Transverse colon (tissue), 4 donors: ENCODE measurements at places on chromosomes 3 and 15. TPM values are rescaled to one million over a fixed set of nuclear protein-coding genes. Genes with fewer than 3 reads are reported as not detected.

The GOLGA8H gene
- not detected for total RNA-seq

The A4GNT gene
- not detected for total RNA-seq

The WDR93 gene
- total RNA-seq: not detected

The GOLGA6B gene
- not detected for total RNA-seq

The APH1B gene
- total RNA-seq: 9.7 TPM

GRCh38 chr3:177410730-177411129, 213.4 kb upstream of the TBL1XR1 start:
- peak; percentile 26 for DNase-seq

DNA sequence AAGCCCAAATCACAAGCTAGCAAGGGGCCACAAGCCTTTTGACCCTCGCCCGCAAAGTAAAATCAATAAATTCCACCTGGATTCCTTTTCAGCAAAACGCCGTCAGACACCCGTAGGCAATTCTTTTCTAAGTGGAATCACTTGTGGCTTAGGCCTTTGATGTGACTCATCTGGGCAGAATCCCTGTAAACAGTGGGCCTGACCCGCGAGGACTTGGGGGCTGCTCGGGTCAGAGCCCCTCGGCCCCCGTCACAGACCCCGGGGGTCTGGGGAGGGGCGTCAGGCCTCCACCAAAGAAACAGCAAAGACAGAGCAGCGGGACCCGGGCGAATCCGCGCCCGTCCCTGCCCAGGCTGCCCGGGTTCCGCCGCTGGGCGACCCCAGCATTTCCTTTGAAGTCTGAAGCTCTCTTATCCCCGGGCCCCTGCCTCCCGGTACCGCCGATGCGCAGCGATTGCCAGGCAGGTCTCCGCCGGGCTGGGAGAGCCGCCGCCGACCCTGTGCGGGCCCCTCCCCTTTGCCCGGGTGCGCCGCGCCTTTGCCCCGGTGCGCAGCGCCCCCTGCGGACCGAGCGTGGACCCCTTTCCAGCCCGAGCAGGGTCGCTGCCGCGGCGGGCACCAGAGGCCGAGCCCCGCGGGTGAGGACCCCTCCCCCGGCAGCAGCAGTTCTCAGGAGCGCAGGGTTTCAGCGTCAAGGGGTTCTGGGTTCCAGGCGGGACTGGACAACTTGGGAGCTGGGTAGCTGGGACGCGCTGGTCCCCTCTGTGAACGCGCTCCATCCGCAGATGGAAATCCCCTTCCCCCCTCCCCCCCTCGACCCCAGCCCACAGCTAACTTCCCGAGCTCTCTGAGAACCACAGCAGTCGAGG, 178.3 kb downstream of the UACA start:
- no peak for DNase-seq

DNA sequence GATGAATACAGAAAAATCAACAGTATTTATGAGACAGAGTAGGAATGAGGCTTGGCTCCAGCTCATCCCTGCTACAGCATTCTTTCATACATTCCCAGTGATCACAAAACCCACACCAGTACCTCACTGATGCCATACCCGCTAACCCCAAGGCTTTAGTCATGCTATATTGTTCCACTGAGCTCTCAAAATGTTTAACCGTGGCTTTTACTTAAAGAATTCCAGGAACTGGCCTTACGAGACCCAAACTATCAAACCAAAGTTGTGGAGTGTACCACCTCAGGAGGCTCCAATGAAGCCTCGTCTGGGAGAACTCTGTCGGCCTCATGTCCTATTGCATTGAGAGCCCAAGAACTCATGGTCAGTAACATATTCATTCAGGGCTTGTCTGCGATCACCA, 278.9 kb downstream of the ULK4 start:
- DNase-seq: no peak

- DNase-seq: peak; percentile 12
These were observed 9.7 kb downstream of the ETV5 start for GRCh38 chr3:186099178-186099577.

GRCh38 chr3:23389686-23390085, 186.6 kb downstream of the UBE2E2 start:
- DNase-seq: peak; percentile 38

- no peak for DNase-seq
These were observed 27.9 kb downstream of the C3orf18 start for GRCh38 chr3:50539356-50540286.

DNA sequence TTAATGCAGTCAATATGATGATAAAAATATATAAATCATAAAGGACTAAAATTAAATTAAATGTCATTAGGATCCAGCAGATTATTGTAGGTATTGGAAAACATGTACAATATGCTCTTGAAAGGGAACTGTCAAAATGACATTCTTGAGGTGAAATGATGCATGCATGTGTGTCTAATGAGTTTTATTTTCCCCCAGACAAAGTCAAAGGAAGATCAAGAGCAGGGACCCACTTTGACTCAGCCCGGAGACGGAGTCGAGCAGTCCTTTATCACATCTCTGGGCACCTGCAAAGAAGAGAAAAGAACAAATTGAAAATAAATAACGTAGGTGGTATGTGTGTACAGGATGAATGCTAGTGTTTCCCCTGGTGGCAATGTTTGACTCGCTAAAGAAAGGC, 194.1 kb downstream of the KCNH8 start:
- DNase-seq: no peak

GRCh38 chr3:124650798-124651197, 79.5 kb upstream of the UMPS start:
- no peak for DNase-seq

DNA sequence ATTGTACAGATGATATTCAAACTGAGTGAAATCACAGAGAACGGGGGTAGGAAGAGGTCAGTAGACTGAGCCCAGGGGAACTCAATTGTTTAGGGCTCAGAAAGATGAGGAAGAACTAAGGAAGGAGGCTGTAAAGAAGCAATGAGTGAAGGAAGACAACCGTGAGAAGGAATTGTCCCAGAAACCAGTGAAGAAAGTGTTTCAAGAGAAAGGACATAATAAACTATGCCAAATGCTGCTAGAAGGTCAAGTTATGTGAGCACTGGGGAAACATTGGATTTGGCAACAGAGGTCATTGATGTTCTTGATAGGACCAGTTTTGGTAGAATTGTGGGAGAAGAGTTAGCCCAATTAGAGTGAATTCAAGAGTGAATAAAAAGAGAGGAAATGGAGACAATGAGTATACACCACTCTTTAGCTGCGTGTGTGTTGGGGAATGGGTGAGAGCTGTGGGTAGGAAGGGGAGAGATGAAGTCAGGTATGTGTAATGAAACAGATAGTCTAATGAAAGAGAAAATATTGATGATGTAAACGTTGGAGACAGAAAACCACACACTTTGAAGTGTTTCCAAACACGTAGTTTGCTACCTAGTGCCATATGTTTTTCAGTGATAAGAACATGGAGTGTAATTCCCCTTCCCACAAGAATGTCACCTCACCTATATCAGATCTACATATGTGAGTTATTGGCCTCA, 42.5 kb upstream of the MME start:
- DNase-seq: no peak

- DNase-seq: no peak
These were observed 592 bp upstream of the ZNF445 start for GRCh38 chr3:44478055-44478468.

DNA sequence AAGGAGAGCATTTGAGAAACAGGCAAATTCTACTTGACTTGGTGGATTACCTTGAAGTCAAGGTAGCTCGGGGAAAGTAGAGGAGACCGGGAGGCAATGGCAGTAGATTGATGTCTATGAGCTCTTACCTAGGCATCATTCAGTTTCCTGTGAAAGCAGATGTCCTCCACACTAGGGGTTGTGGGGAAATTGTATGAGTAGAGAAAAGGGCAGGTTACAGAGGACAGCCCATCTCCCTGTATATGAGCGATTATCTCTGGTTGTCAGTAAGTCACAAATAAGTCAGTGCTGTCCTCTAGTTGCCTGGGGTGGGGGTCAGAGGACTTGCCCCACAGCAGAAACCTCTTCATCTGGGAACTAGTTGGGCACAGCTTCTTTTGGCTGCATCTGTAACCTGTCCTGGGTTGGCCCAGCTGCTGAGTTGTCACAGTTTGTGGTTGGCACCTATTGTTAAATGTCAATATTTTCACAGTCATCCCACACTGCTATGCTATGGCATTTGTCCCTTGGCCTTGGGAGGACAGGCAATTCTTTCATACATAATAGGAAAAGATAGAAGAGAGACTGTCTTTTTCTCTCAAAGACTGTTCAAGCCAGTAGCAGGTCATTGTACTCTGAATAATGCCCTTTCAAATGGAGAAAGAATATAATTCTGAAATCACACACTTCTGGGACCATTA, 53.6 kb upstream of the LRRFIP2 start:
- no peak for DNase-seq

GRCh38 chr15:80976851-80977250, 12.8 kb downstream of the MESD start:
- DNase-seq: no peak

DNA sequence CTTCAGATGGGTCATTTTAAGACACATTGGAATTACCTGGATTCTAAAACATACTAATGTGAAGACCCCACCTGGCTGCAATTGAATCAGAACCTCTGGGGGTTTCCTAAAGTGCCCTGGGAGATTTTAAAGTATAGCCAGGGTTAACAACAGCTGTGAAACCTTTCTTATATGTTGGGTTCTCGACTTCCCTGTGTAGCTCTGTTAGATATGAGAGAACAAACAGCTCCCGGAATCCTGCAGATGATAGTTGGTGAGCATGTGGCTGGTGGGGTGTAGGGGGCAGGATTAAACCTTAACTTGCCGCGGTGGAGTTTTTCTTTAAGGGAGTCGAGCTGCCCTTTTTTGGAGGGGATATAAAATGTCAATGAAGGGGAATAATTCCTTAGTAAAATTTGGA, 12.1 kb downstream of the PLCL2 start:
- DNase-seq: no peak
